ENCODE measurements at places on chromosomes 11 and 22.
A peak's percentile ranks its signal among the peaks of the same experiment; 100 is the strongest.

GRCh38 chr11:112610996-112611750 is 350.0 kb upstream of the NCAM1 start:
- no peak for DNase-seq

DNA sequence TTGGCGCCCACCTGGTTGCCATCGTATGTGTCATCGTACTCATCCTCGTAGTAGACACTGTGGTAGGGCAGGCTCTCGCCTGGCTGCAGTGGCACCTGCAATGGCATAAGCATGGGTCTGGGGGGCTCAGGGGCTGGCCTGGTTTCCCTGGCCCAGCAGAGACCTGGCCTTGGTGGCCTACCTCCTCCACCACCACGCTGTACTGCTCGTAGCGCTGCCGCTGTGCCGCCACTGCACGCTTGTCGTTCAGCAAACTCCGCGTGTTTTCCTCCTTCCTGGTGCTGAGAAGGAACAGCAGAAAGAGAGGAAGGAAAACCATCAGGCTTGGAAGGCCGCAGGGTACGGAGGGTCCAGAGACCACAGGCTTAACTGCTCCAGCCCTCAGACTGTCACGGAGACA is 26.2 kb downstream of the UQCR10 start:
- no peak for DNase-seq

GRCh38 chr22:49748514-49748913 is 79.2 kb downstream of the BRD1 start:
- DNase-seq = no peak

DNA sequence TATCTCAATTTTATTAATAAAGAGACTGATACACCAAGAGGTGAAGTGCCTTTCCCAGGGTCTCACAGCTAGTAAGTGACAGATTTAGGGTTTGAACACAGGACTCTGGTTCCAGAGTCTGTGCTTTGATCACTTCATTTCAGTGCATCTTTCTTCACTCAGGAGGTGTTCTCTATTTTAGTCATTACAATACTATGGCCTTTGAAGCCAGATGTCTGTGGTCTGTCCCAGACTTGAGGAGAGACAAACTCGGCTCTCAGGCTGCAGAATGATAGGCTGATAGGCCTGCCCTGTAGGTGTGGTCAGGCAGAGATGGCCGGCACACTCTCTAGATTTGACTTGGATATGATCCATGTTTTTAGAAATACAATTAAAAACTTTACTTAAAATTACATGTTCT is 478.5 kb upstream of the CCDC90B start:
- DNase-seq = no peak

DNA sequence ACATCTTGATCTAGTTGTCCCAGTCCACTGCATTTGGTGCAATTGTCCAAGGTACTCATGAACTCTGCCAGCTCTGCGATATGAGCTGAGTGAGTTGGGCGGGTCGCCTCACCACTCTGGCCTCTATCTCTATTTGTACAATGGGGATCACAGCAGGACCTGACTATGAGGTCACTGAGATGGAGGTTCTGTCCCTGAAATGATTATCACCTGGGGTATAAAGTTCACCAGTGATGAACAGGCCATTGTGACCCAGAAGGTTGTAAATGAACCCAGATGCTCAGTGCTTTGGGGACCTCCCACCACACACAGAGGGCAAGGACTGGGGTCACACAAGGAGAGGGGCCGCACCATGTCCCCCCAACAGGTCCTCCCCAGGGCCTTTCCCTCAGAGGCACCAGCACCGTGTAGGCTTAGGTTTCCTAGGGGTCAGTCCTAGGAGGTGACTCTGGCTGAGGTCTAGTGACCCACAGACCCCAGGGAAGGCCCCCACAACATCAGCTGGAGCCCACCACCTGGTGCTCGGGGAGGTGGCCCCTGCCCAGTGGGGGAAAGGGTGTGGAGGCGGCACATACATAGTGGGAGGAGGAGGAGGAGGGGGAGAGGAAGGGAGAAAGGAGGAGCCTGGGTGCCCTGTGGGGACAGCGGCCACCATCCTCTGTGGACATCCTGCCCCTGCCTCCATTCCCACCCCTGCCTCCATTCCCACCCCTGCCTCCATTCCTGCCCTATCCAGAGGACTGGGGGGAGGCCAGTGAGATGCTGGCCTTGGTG is 25.0 kb upstream of the IGLL1 start:
- no peak for DNase-seq

- peak; percentile 23 for DNase-seq
Measured at GRCh38 chr22:22855617-22856308, 31.9 kb upstream of the IGLL5 start.

DNA sequence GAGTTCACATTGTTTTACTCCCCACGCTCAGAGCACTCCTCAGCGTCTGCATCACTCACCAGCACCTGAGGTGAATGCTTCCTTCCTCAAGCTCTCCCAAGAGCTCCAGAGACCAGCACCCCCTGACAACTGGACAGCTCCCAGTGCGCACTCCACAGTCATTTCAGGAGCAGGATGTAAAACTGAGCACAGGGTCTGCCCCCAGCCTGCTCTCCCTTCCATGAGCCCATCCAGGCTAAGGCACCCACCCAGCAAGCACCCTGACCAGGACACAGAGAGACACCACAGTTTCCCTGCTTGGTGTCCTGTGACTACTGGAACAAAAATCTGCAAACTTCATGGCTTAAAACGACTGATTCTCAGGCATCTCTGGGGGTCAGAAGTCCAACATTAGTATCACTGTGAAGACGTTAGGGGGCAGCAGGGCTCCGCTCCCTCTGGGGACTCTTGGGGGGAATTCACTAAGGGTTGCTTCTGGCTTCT is 3.3 kb downstream of the SCGB1D2 start:
- no peak for DNase-seq

DNA sequence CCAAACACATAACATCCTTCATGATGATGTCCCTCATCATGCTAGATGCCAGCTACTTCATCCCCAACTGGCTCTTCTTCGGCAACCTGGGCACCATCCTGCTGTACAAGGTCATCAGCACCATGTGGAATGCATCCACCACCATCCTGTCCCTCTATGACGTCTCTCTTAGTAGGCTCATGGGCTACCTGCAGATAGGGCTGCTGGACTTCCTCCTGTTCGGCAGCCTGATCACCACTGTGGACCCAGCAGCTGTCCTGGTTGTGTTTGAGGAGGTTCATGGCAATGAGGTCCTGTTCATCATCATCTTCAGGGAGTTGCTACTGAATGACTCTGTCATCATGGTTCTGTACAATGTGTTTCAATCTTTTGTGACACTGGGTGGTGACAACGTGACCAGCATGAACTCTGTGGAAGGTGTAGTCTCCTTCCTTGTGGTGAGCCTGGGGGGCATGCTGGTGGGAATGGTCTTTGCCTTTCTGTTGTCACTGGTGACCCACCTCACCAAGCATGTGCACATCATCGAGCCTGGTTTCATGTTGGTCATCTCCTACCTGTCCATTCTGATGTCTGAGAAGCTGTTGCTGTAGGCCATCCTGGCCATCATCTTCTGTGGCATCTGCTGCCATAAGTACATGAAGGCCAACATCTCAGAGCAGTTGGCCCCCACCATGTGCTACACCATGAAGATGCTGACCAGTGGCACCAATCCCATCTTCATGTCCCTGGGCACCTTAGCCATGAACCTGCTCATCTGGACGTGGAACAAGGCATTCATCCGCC is 120.7 kb upstream of the SERPIND1 start:
- no peak for DNase-seq

GRCh38 chr22:19723983-19724827 is 866 bp downstream of the GP1BB start:
- no peak for DNase-seq

DNA sequence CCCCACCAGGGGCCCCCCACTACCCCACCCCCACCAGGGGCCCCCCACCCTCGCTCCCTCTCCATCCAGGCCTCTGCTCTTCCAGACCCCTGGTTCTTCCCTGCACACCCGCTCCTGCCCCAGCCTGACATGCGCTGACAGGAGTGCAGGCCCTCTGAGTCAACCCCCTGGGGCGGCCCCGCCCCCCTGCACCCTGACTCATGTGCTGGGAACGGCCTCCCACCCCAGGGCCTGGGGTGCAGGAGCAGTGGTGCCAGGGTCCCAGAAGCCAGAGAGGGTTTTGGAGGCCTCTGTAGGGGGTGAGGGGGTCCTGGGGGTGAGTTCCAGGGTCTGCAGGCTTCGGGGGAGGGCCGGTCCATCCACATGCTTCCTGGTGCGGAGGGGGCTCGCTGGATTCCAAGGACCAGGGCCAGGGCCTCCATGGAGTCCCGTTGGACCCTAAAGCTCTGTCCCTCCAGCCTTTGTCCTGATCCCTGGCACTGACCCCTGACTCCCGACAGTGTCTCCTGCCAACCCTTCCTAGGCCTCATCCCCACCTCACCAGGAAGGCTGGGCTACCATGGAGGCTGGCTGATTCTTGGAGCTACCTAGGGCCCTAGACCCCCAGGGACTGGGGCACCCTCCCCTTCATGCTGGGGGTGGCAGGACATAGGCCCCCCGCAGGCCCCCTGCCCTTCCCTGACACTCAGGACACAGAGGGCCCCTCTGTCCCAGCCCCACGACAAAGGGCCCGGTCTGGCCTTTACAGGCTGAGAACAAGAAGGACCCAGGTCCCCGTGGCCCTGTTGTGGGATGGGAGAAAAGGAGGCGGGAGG is 583 bp upstream of the PKP3 start:
- DNase-seq = no peak

DNA sequence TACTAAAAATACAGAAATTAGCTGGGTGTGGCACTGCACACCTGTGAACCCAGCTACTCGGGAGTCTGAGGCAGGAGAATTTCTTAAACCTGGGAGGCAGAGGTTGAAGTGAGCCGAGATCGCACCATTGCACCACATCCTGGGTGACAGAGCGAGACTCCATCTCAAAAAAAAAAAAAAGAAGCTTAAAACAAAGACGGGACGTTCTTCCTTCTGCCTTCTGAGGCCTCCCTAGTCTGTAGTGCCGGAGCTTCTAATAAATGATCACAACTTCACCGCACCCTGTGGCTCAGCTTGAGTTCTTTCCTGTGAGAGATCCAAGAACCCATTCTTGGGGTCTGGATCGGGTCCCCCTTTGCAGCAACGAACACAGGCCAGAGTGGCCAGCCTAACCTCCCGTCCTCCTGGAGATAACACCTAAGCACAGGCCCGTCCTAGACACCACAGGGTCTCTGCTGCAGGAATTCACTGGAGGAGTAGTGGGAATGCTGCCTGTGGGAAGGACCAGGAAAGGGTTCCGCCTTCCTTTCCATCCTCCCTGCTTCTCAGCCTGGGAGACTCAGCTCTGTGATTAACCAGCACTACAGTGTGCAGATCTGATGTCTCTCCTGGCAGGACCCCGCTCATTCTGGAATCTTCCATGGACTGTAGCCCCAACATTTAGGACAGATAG is 2.2 kb upstream of the APOBEC3H start:
- DNase-seq = no peak

- no peak for DNase-seq
Measured at GRCh38 chr22:26548984-26549383, 36.7 kb upstream of the TFIP11 start.

DNA sequence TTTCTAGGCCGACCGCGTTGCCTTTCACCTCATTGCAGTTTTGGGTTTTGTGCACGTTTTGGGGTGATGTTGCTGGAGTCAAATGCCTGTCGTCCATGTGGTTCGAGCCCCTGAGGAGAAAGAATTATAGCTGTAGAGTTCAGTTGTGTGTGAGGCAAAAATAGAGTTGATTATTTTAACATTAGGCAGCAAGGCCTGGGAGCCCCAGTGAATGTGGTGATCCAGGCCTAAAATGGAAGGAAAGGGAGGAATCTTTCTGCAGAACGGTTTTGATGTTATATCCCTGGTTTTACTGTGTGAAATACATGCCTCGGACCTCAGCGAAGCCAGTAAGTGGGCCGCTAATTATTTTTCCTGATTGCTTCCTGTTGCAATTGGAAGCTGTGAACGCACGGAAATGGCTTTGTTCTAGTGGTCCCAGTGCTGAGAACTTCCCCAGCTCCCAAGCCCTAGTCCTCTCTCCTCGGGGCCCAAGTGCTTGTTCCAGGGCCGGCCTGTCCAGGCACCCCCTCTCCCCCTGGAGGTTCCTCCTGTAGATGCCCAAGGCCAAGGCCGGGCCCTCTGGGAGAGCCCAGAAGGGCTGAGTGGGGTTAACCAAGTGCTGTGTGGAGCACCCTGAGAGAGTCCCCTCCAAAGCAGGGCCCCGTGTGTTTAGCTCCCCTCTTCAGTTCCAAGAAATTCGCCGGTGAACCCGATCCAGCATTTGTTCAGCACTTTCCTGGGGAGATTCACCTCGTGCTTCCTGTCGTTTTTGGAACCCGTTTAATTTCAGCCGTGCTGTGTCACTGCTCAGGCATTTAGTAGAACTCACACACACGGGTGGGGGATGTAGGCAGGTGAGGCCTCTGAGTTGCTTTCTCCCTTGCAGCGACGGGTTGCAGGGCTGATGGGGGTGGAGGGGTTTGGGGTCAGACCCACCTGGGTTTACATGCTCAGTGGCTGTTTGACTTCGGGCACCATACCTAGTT is 2.1 kb downstream of the LRP5 start:
- no peak for DNase-seq
